ENCODE measurements at places on chromosomes 16 and 17. TPM values are rescaled to one million over a fixed set of nuclear protein-coding genes. Genes with fewer than 3 reads are reported as not detected.

Gene WNK4
- 3.3 TPM for total RNA-seq

Gene KRT15
- 10.5 TPM for total RNA-seq

Gene FAM20A
- total RNA-seq, result 0.44 TPM

Gene CHST4
- total RNA-seq, result not detected

Gene KLHL10
- not detected for total RNA-seq

- no peak for DNase-seq
These were observed 421.5 kb downstream of the SOX9 start for GRCh38 chr17:72542317-72542716.

DNA sequence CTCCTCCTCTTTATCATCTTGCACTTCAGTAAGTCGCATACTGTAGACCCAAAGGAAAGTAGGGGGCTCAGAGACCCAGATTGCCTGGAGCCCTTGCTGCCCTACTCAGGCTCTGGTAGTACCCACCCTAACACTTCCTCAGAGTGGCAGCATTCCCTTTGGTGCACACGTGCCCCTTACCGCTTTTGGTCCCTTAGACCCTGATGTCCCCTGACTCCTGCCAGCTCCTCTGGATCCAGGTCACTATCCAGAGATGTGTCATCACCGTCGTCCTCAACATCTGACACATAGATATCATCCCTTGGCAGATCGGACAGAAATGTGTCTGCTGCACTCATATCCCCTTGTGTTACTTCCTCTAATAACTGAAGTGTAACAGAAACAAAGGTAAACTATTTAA is 5.4 kb upstream of the PSMC5 start:
- no peak for DNase-seq

DNA sequence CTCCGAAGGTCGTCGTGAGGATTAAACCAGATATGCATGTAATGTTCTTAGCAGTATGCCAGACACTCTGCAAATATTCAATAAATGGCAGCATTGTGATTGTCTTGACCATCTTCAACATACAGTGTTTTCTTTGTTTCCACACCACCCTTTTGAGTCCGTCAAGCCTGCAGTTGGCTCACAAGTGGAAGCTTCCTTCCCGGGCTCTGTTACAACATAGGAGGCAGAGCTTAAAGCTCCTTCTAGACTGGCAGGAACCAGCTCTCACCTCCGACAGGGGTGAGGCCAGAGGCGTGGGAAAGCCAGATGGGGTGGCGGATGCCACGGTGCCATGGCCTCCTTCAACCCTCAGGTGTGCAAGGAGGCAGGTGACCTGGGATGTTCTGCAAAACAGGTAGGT is 138.3 kb downstream of the FOXL1 start:
- DNase-seq, result no peak

GRCh38 chr17:57456622-57457021 is 200.3 kb downstream of the MSI2 start:
- DNase-seq, result no peak

- DNase-seq, result no peak
These were observed 61.0 kb upstream of the DNAJA2 start for GRCh38 chr16:47034455-47034854.

- no peak for DNase-seq
These were observed 123.0 kb upstream of the GNAO1 start for GRCh38 chr16:56068314-56068713.

GRCh38 chr16:23156110-23156509 is 6.9 kb upstream of the USP31 start:
- no peak for DNase-seq

All from Caco-2 (cell line).